Adrenal gland (tissue), 19 donors: ENCODE measurements at places on chromosomes 5 and 9. TPM values are rescaled to one million over a fixed set of nuclear protein-coding genes. Genes with fewer than 3 reads are reported as not detected.

DNA sequence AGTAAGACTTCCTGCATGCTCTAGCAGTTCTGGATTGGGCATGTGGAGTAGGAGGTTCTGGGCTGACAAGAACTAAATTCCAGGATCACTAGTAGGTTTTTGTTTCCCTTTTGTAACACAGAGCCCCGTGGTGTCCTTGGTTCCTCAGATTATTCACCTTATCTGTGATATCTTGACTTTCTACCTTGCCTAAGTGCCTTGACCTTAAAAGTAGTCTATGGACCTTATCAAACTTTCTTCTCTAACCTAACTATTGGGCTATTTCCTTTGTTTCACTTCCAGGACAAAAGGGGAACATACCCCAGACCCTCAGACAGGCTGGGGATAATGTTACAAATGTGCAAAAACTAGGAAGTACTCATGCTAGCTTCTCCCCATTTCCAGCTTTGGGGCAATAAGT, 595.3 kb downstream of the PSAT1 start:
- H3K27ac ChIP-seq = no peak overlapping the region
- H3K4me3 ChIP-seq = no peak overlapping the region
- no peaks in the 10 kb centered on the region for H3K36me3 ChIP-seq
- H3K27me3 ChIP-seq = no peaks in the 10 kb centered on the region

DNA sequence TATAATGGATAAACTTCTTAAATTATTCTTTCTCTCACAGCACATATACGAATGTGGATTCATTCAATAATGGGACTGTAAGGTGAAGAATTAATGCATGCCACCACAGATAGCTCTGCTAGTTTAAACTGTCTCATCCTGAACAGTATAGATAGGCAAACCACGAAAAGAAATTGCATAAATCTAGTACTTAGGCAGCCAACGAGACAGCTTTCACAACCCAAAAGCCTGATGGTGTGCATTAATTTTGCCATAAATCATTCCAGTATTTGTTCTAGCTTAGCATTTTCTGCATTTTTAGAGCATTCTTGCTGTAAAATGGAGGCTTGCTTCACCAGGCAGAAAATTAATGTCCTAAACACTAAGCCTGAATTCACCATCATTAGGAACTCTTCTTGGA, 834.2 kb upstream of the DMAC1 start:
- no peaks in the 10 kb centered on the region for H3K4me1 ChIP-seq
- no peaks in the 10 kb centered on the region for H3K27me3 ChIP-seq
- H3K36me3 ChIP-seq = no peaks in the 10 kb centered on the region
- no peak overlapping the region for H3K27ac ChIP-seq

GRCh38 chr5:134964359-134965270, 3.1 kb upstream of the CATSPER3 start:
- H3K36me3 ChIP-seq = no peaks in the 10 kb centered on the region
- H3K27me3 ChIP-seq = no peaks in the 10 kb centered on the region
- DNase-seq = no peak
- H3K4me3 ChIP-seq = no peak overlapping the region

The SHC3 gene
- 56.7 TPM for total RNA-seq

GRCh38 chr9:68844157-68844556, 139.1 kb downstream of the PIP5K1B start:
- H3K27ac ChIP-seq = no peak overlapping the region
- no peaks in the 10 kb centered on the region for H3K4me1 ChIP-seq
- no peaks in the 10 kb centered on the region for H3K36me3 ChIP-seq
- DNase-seq = no peak
- H3K27me3 ChIP-seq = no peaks in the 10 kb centered on the region
- H3K4me3 ChIP-seq = no peak overlapping the region

DNA sequence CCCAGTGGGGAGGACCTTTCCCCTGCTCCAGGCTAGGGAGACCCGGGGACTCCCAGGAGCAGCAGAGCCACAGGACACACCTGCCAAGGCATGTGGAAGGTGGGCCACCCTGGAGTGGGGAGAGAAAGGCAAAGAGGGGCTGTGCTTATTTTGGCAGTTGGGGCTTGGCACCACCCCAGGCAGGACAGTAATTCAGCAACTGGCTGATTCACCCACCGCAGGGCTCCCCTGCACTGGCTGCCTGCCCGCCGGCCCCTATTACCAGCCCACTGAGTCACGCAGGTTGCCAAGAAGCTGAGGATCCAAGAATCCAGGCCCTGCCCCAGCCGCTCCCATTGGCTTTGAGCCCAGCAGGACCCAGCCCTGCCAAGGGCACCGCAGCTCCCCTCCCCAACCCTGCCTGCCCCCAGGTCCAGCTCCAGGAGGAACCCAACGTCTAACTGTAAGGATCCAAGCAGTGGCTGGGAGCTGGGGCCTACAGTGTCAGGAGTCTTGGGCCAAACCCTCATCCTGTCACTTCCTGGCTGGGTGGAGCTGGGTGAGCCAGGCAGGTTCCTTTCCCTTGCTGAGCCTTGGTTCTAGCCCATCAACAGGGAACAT, 14.2 kb upstream of the RALGDS start:
- peak; percentile 94 for DNase-seq
- H3K4me1 ChIP-seq = peaks cover 57% of the 10 kb centered on the region
- H3K27ac ChIP-seq = peak overlapping the region; percentile 95
- no peaks in the 10 kb centered on the region for H3K36me3 ChIP-seq
- H3K4me3 ChIP-seq = no peak overlapping the region

The NDUFS4 gene
- total RNA-seq = 102 TPM

- H3K27me3 ChIP-seq = peaks cover 5% of the 10 kb centered on the region
- no peaks in the 10 kb centered on the region for H3K4me1 ChIP-seq
- no peak overlapping the region for H3K4me3 ChIP-seq
- H3K36me3 ChIP-seq = no peaks in the 10 kb centered on the region
- no peak overlapping the region for H3K27ac ChIP-seq
Measured at GRCh38 chr5:133552925-133553525, 59.3 kb downstream of the FSTL4 start.

The SLC45A2 gene
- total RNA-seq = not detected

- peaks cover 70% of the 10 kb centered on the region for H3K36me3 ChIP-seq
- H3K27ac ChIP-seq = peak overlapping the region; percentile 76
- peaks cover 35% of the 10 kb centered on the region for H3K4me1 ChIP-seq
- H3K4me3 ChIP-seq = no peak overlapping the region
- no peaks in the 10 kb centered on the region for H3K27me3 ChIP-seq
Measured at GRCh38 chr5:134568761-134569695, 43.6 kb downstream of the JADE2 start.

The C5orf34 gene
- 0.54 TPM for total RNA-seq

DNA sequence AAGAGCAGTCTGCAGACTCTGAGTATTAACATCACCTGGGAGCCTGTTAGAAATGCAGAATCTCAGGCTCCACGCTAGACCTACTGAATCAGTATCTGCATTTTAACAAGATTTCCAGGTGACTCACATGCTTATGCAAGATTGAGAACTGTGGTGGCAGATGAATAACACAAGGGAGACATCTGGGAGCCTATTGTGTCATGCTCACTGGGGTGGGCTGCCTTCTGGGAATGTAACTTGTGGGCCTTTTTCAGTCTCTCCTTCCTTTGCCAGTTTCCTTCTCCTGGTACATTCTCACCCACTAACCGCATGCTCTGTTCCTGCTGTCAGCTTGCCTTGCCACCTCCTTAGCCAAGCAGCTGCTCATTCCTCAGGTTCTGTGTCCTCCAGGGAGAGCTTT, 176.6 kb upstream of the C9orf72 start:
- no peak overlapping the region for H3K4me3 ChIP-seq
- no peaks in the 10 kb centered on the region for H3K36me3 ChIP-seq
- H3K4me1 ChIP-seq = no peaks in the 10 kb centered on the region
- no peaks in the 10 kb centered on the region for H3K27me3 ChIP-seq
- no peak overlapping the region for H3K27ac ChIP-seq
- no peak for DNase-seq

DNA sequence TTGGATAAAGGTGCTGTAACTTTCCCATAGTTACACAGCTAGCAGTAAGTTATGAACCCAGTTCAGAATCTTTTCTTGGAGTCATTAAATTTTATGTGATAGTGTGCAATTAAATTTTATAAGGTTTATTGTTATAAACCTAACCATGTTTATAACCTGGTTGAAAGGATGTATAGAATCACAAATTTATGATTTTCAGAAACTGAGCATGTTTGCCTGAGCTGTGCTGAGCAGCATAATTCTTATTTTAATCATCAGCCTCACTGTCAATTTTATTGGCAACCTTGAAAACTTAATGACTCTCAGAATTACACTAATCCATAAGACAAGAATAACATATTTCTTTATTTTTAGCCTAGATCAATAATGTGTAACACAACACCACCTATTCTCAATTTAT, 46.9 kb downstream of the ADAMTS19 start:
- no peak overlapping the region for H3K27ac ChIP-seq
- no peaks in the 10 kb centered on the region for H3K27me3 ChIP-seq
- no peaks in the 10 kb centered on the region for H3K36me3 ChIP-seq
- DNase-seq = no peak
- no peak overlapping the region for H3K4me3 ChIP-seq

DNA sequence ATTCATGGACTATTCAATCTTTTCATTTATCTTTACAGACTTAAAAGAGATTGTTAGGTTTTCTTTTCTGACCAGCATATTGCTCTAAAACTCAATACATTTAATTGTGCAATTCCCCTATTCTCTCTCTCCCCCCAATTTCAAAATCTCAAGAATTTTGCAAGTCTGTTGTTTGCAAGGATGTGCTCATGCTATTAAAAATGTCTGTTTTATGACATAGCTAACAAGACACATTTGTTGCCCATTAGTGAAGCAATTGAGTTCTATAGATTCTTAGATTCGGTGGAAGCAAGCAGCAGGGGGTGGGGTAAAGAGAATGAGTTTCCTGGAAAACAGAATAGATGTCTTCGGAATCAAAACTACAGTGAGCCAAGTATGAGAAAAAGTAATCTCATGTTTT, 8.5 kb upstream of the CSNK1A1 start:
- no peaks in the 10 kb centered on the region for H3K36me3 ChIP-seq
- no peaks in the 10 kb centered on the region for H3K27me3 ChIP-seq
- no peak overlapping the region for H3K4me3 ChIP-seq
- no peak for DNase-seq

DNA sequence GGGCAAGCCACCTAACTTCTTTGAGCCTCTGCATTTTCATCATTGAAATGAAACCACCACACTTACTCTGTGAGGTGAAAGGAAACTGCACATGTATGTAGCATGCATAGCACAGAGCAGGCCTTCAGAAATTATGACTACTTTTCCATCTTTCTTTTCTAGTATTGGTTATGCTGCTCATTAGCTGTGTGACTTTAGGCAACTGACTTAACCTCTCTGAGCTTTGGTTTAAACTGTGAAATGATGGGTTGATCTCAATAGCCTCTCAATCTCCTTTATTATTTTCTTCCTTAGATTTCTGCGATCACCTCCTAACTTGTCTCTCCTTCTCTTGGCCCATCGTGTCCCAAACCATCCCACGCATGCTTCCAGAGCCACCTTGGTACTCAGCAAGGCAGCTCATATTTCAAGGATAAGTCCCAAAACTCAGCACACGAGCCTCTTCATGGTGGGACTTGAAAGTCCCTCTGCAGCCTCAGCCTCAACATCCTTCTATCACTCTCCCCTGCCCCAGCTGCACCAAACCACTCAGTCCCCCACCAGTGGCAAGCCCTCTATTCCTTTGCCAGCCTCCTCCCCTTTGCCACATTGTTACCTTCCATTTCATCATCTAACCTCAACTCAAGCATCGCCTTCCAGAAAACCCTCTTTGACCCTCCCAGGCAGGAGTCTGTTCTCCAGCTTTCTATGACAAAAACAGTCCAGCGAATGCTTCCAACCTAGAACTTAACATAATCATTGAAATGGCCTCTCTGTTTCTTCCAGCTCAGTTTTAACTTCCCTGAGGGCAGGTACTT, 60.3 kb upstream of the DNAH5 start:
- H3K36me3 ChIP-seq = no peaks in the 10 kb centered on the region
- H3K27ac ChIP-seq = no peak overlapping the region
- H3K4me3 ChIP-seq = no peak overlapping the region
- no peaks in the 10 kb centered on the region for H3K27me3 ChIP-seq
- no peak for DNase-seq
- H3K4me1 ChIP-seq = no peaks in the 10 kb centered on the region

DNA sequence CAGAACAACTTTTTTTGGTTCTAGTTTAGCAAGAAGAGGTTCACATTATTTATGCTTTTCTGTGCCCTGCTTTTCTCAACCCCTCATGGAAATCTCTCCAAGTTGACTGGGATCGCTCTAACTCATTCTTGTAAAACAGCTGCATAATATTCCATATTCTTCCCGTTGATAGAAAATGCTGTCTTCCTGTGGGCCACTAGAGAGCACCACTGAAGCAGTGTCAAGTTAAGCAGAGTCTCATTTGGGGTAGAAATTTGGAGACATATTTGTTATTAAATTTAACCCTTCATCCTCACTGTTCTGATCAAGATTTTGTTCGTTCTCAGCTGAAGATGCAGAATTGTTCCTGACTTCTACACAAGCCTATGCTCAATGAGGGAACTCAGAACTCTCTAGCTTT, 140.1 kb downstream of the CEMIP2 start:
- no peak overlapping the region for H3K27ac ChIP-seq
- no peaks in the 10 kb centered on the region for H3K4me1 ChIP-seq
- no peaks in the 10 kb centered on the region for H3K36me3 ChIP-seq
- no peaks in the 10 kb centered on the region for H3K27me3 ChIP-seq

The ANKRD34B gene
- total RNA-seq = not detected

DNA sequence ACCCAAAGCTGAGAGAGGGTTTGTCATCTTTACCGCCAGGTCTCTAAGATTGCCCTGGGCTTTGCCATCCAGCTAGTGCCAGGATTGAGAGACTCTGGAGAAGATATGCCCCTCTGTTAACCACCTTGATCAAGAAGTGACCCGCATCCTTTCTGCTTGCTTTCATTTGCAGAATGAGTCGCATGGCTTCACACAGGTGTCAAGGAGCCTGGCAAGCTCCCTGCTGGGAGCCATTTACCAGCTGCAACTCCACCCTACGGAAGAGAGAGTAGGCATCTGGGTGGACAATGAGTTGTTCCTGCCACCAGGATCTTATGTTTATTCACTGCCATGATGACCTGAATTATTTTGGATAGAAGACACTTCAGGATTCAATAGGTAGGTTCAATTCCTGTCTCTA, 43.0 kb downstream of the HSD17B3 start:
- no peaks in the 10 kb centered on the region for H3K4me1 ChIP-seq
- no peak overlapping the region for H3K4me3 ChIP-seq

The ASTN2 gene
- total RNA-seq = 15.6 TPM

The CDC25C gene
- not detected for total RNA-seq

DNA sequence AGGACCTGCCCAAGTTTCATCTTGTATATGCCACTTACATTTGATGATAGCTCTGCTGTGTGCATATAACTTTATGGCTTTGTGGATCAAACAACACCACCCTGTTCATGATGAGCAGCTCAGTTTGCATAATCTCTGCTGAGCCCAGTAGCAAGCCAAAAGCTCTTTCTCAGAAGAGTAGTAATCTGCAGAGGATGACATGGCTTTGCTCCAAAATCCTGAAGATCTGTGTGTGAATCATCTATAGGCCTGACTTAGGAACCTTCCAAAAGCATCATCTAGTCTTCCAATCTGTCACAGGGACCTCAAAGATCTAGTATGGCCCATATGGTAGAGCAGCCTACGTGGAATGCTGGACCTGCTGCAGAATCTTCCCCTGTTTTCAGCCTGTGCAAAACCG, 394.6 kb downstream of the PSAT1 start:
- H3K27ac ChIP-seq = no peak overlapping the region
- no peaks in the 10 kb centered on the region for H3K36me3 ChIP-seq
- no peaks in the 10 kb centered on the region for H3K4me1 ChIP-seq
- no peak for DNase-seq

GRCh38 chr9:101130054-101130453, 101.5 kb downstream of the PLPPR1 start:
- H3K27ac ChIP-seq = no peak overlapping the region
- no peaks in the 10 kb centered on the region for H3K27me3 ChIP-seq
- DNase-seq = no peak
- H3K4me3 ChIP-seq = no peak overlapping the region

- H3K4me3 ChIP-seq = no peak overlapping the region
- no peaks in the 10 kb centered on the region for H3K27me3 ChIP-seq
- no peak overlapping the region for H3K27ac ChIP-seq
- DNase-seq = no peak
- H3K36me3 ChIP-seq = no peaks in the 10 kb centered on the region
Measured at GRCh38 chr5:112532654-112533360, 113.7 kb upstream of the EPB41L4A start.
